ENCODE measurements at places on chromosomes 2 and 18. TPM values are rescaled to one million over a fixed set of nuclear protein-coding genes. Genes with fewer than 3 reads are reported as not detected.

The ZSWIM2 gene
- not detected for total RNA-seq

The MDH1B gene
- 6.9 TPM for total RNA-seq

The PLB1 gene
- total RNA-seq: 2.4 TPM

The TMEM163 gene
- total RNA-seq: not detected

The HJURP gene
- 38.5 TPM for total RNA-seq

The HRH4 gene
- total RNA-seq: not detected
